ENCODE measurements at places on chromosomes 1 and 21. TPM values are rescaled to one million over a fixed set of nuclear protein-coding genes. Genes with fewer than 3 reads are reported as not detected.
A peak's percentile ranks its signal among the peaks of the same experiment; 100 is the strongest.

Gene DAB1
- total RNA-seq: 1.3 TPM

DNA sequence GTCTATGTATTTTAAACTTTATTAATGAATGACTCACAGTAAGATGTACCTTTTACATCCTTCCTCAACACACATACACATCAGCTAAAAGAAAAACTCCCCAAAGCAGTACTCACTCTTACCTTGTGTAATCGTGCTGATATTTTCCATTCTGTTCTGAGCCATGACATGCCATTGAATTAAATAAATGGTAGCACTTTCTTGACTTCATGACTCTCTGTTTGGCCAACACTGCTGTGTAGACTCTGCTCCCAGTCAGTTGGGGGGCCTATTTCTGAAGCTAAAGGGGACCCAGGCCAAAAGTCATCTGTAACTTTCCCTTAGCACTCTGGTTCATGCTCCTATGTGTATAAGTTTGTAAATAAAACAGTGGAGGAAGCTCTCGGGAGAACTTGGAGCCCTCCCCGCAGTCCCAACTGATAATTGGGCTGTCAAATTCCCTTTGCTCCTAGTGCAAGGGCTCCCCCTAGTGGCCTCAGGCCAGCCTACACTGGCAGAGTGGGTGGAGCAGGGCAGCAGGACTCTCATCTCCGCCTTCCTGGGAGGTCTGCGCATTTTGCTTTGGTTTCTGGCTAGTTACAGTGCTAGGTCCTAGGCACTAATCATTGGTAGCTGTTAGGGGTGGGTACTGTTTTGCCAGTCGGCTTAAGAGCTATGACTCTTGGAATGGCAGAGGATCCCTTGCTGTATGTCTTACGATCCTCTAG, 1.7 kb upstream of the FYB2 start:
- H3K4me3 ChIP-seq: no peak overlapping the region
- peak; percentile 22 for DNase-seq
- H3K27ac ChIP-seq: no peak overlapping the region
- H3K4me1 ChIP-seq: no peaks in the 10 kb centered on the region

Gene ATAD3C
- total RNA-seq: 3.6 TPM

GRCh38 chr1:18109756-18110597, 2.4 kb downstream of the IGSF21 start:
- no peak overlapping the region for H3K4me3 ChIP-seq
- no peak for DNase-seq
- no peak overlapping the region for H3K27ac ChIP-seq
- H3K27me3 ChIP-seq: no peaks in the 10 kb centered on the region
- no peaks in the 10 kb centered on the region for H3K4me1 ChIP-seq

Gene NUF2
- 0.64 TPM for total RNA-seq

GRCh38 chr1:30379684-30380624, 343.4 kb downstream of the MATN1 start:
- H3K4me1 ChIP-seq: peaks cover 13% of the 10 kb centered on the region
- H3K27me3 ChIP-seq: no peaks in the 10 kb centered on the region
- H3K4me3 ChIP-seq: no peak overlapping the region
- no peaks in the 10 kb centered on the region for H3K36me3 ChIP-seq
- no peak overlapping the region for H3K27ac ChIP-seq
- DNase-seq: peak; percentile 55

DNA sequence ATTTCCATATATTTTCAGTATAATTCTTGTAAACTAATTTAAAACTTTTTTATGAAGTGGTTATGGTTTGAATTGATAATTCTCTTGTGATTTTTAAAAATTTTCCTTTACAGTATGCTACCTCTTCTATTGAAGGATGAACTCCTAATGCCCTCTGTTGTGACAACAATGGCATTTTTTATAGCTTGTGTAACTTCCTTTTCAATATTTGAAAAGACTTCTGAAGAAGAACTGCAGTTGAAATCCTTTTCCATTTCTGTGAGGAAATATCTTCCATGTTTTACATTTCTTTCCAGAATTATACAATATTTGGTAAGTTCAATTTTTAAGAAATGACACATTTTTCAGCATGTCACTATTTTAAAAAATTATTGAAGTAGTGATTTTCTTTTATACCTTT, 61.4 kb downstream of the ALG6 start:
- no peak for DNase-seq
- H3K27me3 ChIP-seq: no peaks in the 10 kb centered on the region
- no peaks in the 10 kb centered on the region for H3K4me1 ChIP-seq
- no peak overlapping the region for H3K27ac ChIP-seq
- no peaks in the 10 kb centered on the region for H3K36me3 ChIP-seq

Gene RORC
- 0.30 TPM for total RNA-seq

DNA sequence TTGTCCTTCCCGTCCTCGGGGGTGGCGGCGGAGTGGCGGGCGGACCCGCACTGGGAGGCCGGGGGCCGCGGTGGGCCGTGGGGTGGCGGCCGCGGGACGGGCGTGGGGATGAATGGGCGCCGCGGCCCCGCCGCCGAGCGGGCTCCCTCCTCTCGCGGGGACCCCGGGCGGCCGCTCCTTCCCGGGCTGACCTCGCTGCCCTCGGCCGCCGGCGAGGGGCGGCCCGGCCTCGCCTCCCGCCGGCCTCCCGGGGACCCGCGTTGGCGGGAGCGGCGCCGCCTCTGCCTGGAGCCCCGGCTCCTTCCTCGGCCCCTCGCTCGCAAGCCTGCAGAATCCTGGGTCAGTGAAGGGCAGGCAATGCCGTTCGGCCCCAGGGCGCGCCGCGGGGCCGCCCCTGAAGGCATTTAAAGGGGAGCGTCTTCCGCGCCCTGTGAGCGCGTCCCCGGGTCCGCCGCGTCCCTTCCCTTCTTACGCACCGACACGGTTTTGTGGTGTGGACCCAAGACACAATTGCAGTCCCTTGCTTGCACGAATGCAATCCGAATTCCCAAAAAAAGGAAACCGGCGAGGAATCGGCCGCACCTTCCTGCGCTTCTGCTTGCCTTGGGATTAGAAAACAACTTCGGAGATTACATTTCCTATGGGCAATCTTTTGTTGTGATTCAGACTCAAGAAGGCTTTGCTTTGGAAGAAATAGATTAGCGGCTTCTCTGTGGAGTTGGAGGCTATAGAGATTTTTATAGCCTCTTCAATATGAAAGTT, 776 bp downstream of the ITSN1 start:
- DNase-seq: peak; percentile 63
- H3K4me3 ChIP-seq: peak overlapping the region; percentile 65
- no peaks in the 10 kb centered on the region for H3K27me3 ChIP-seq
- peak overlapping the region; percentile 59 for H3K27ac ChIP-seq

DNA sequence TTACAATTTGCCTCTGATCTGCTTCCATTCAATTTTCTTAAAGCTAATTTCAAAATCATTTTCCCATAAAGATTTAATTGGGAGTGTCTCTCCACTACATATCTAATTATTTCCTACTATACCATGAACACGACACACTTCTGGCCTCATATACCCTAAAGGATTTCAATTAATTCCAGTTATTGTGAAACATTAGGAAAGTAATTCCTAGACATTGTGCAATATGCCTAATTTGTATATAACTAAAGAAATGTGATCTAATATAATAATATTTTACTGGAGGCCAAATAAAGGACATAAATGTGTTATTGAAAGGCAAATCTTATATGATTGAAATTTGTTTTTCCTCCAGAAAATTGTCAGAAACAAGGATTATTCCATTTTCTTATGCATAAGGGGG, 727.2 kb upstream of the ADGRL2 start:
- H3K27me3 ChIP-seq: no peaks in the 10 kb centered on the region
- H3K27ac ChIP-seq: no peak overlapping the region
- no peaks in the 10 kb centered on the region for H3K4me1 ChIP-seq
- H3K4me3 ChIP-seq: no peak overlapping the region

Gene STPG1
- 8.9 TPM for total RNA-seq

Data from ovary (tissue), 10 donors.